ENCODE measurements at places on chromosomes 3 and 15.

DNA sequence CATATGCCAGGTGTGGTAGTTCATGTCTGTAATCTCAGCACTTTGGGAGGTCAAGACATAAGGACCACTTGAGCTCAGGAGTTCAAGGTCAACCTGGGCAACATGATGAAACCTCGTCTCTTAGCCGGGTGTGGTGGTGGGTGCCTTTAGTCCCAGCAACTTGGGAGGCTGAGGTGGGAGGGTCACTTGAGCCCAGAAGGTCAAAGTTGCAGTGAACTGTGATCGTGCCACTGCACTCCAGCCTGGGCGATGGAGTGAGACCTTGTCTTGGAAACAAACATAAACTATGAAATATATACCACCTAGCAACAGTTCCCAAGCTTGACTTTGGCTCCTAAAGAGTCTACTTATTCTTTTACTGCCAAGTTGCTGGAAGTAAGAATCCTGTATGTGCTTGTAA lies 30.9 kb downstream of the UBE3A start:
- DNase-seq = no peak

DNA sequence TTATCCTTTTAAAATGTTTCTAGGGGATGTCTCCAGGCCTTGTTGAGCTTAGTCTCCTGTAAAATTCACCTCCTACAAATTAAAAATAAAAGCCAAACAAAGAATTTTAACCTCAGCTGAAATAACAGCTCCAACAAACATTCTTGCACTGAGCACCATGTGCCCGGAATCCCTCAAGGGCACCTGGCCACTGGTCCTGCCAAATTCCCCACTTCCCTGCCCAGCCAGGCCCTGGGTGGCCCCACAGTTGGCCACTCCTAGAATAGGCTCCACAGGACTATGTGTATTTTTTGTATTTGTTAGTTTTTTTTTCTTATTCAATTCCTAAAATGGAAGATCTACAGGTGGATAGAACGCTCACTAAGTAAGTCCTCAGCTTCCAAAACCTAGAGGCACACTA lies 33.1 kb upstream of the PLA2G4E start:
- DNase-seq = no peak

DNA sequence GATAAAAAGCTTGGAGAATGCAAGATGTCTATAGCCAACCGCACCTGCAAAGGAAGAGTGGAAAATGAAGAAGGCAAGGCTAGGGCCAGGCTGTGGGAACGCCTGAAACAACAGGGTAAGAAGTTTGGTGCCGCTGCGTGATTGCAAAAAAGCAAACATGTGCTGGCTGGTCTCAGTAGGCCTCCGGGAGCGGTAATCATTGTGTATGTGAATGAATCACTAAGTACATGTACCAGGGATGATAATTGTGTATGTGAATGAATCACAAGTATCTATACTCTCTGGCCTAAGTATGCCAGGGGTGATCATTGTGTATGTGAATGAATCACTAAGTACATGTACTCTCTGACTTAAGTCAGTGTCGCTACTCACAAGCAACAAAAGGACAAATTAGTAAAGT lies 40.3 kb upstream of the PARL start:
- DNase-seq = no peak

DNA sequence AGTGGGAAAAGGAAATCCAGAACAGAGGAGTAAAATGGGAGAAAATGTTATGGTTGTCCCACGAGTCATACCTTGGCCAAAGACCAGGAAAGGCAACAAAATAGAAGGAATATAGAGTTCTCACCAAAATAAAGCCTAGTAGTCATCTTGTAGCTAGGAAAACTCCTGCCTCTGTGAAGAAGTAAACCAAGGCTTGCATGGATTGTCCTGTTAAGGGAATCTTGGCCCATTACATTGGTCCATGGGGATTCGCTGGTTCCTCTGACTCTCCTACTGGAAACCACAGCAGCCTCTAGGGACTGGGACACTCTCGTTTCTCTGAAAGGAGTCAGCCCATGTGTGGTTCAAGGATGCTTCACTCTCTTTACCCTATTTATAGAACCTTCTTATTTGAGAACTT lies 62.9 kb upstream of the FNDC3B start:
- DNase-seq = no peak

- DNase-seq = no peak
These were observed 82.5 kb downstream of the CHST2 start for GRCh38 chr3:143201870-143202752.

DNA sequence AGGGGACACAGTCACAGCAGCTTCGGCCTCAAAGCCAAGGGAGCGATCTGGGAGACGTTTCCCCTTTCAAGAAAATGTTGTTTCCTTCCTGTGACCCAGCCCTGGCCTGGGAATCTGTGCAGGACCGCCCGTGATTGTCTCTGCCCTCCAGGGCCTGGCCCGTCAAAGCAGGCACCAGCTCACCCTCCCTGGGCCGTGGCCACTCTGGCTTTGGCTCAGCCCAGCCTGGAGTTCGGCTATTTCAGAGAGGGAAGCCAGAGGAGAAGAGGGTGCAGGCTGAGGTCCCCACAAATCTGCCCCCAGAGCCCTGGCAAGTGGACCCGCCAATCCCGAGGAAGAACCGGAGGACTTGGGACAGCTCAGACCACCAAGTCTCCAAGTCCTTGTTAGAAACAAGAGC lies 12.7 kb downstream of the GATA2 start:
- no peak for DNase-seq

DNA sequence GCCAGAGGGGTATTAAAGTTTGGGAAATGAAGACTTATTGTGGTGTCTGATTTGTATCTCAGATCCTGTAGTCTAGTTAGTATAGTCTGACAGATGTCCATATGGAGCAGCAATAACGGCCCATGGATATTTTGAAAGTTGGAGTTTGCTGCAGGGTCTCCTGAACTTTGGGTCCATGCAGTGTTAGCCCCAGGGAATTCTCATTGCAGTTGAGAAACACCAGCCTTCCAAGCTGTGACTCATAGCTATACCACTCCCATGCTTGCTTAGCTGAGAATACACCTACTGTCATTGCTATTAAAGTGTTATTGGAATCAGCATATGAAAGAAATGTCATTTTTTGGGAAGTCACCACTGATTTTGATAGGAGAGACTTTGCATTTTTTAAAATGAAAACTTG lies 29.2 kb downstream of the TMOD2 start:
- no peak for DNase-seq

- DNase-seq = no peak
These were observed 883.5 kb downstream of the SI start for GRCh38 chr3:164194842-164195241.

DNA sequence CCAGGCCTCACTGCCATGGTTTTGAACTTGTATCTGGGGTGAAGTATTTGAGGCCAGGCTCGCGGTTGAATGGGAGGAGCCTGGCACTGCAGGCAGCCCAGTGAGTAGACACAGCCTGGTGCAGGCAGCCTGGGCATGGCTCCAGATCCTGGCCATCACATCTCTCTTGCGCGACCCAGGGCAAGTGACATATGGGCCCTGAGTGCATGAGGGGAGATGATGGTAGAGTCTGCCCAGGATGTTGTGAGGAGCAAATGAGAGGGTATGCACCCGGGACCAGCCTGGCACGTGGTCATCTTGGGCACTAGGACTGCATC lies 103.5 kb downstream of the TBC1D2B start:
- no peak for DNase-seq

DNA sequence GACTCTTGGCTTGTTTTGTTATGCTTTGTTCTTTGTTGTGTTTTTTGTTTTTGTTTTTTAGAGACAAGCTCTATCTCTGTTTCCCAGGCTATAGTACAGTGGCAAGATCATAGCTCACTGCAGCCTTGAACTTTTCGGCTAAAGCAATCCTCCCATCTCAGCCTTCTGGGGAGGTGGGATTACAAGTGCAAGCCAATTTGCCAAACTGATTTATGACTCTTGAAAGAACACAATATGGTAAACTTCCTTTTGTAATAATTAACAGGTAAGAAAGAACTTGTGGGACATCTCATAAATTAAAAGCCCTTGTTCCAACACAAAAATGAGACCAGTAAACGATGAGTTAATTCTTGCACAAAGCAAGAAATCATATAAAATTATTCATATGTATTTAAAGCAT lies 476.3 kb downstream of the MAGI1 start:
- DNase-seq = no peak

- no peak for DNase-seq
These were observed 768.7 kb downstream of the TBL1XR1 start for GRCh38 chr3:176428552-176428951.

GRCh38 chr3:120161902-120162301 lies 67.7 kb upstream of the GSK3B start:
- peak; percentile 41 for DNase-seq

GRCh38 chr3:113132571-113132996 lies 78.8 kb upstream of the BOC start:
- DNase-seq = no peak

GRCh38 chr3:160450846-160451245 lies 1.3 kb upstream of the TRIM59 start:
- no peak for DNase-seq

DNA sequence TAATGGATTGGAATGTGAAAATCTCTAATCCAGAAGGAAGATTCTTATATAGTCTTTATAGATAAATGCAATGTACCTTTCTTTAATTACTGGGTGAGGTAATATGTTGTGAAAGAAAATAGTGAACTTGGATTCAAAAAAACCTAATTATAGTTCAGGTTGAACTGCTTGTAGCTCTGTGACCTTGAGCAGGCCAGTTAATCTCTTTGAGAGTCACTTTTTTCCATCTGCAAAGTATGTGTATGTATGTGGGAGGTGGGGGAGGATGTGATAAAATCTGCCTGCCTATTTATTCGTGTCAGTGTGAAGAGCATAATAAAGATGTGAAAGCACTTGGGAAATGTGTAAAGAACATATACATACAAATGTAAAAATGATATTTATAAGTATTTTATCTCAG lies 34.4 kb downstream of the GLCE start:
- no peak for DNase-seq

GRCh38 chr3:195005759-195006510 lies 265.0 kb downstream of the XXYLT1 start:
- peak; percentile 18 for DNase-seq

DNA sequence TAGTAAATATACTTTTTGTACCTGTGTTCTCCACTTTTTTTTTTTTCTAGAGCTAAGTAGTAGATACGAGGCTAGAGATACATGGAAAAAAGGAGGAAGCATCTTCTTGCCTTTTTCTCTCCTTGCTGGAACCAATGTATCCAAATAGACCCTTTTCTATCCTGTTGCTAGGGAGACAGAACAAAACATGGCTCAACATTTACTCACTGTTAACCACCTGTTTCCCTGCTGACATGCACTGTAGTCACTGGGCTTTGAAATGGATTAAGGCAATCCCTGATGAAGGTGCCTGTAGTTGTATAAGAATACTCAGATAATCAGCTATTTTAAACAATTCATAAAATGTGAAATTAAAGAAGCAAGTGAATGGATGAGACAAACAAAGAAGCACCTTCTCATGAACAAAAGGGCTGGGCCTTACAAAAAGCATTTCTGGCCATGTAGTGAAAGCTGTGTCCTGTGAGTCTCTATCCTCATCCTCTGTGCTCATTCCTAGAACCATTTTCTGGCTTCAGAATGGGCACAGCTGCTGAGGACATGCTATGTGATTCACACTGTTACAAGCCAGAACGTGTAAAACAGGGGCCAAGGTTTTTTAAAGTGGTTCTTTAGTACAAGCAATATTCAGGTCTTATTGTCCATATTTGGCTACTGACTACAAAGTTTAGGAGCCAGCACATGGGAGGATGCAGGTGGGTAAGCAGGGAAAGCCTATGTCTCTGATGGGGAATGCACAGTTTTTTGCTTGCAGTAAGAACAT lies 100.4 kb upstream of the NDN start:
- no peak for DNase-seq

GRCh38 chr3:159761369-159761768 lies 227.3 kb upstream of the IL12A start:
- no peak for DNase-seq

- no peak for DNase-seq
These were observed 29.7 kb upstream of the MYRIP start for GRCh38 chr3:39779511-39780230.

- DNase-seq = no peak
These were observed 364.4 kb downstream of the PTPRG start for GRCh38 chr3:61925721-61926120.

- no peak for DNase-seq
These were observed 49.0 kb upstream of the TASOR start for GRCh38 chr3:56732109-56732508.

- no peak for DNase-seq
These were observed 57.0 kb downstream of the PPARG start for GRCh38 chr3:12345584-12346494.

GRCh38 chr3:128276146-128276435 lies 122.8 kb downstream of the EEFSEC start:
- DNase-seq = no peak

DNA sequence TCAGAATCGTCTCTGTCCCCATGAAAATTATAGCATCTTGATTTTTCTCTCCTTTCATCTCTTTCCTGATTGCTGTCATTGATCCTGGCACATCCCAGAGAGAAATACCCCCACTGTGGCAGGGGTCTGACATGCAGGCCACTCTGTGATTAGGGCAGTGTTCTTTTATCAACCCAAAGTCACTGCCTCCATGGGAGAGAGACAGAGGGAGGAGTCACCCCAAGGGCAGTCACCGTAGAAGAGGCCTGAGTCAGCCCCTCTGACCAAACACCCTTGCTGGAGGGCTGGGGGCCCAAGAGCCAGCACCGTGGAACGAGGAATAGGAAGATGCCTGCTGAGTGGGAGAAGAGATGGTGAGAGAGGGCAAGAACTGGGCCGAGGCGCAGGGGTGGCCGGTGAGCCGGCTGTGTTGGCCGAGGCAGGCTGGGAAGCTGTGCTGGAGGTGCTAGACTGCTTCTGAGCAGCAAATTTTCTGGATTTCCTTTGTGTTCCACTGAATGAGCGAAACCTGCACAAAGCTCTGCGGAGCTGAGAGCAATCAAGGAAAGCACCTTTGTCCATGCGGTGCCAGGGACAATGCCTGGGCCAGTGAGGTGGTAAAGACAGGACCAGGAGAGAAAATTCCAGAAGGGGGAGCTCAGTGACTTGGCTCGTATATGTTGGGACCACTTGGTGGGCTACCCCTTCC lies 103.8 kb downstream of the ADCY5 start:
- DNase-seq = no peak

GRCh38 chr3:41888368-41889076 lies 73.4 kb downstream of the ULK4 start:
- DNase-seq = no peak

DNA sequence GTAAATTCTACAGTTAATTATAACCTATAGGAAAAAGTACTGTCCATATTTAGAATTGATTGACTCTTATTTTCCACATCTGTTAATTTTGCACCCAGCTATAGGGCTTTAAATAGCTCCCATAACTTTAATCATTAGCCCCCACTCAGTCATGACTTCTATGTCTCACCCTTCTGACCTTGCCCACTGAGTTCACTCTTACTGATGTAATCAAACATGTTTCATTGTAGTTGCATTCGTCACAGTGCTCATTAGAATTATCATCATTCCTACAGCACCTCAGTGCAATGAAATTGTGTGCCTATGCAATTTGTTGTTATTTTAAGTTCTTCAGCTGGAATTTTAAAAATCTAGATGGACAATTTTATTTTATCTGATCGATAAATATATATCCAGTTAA lies 151.4 kb downstream of the TIGIT start:
- no peak for DNase-seq

DNA sequence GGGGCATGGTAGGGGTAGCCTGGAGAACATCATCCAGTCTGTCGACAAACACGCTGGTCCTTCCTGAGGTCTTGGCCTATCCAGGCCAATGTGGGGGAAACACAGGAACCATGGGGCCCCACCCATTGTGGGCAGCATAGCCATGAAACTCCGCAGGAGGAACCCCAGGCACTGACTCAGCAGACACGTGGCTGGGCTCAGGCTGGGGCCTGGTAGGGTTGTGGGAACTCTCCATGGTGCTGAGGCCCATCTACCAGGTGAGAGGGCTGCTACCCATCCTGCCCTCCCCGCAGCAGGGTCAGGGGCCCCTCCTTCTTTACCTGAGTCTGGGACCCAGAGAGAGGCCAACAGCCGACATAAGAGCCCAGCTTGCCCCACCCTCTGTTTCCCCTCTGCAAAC lies 22.6 kb upstream of the CACNA2D2 start:
- peak; percentile 89 for DNase-seq
